Epithelial cell of prostate (primary cell): ENCODE measurements at places on chromosomes 3 and 15.

- no peak for DNase-seq
Measured at GRCh38 chr3:82067420-82067819, 306.0 kb upstream of the GBE1 start.

GRCh38 chr15:85752491-85752961, 42.2 kb downstream of the KLHL25 start:
- no peak for DNase-seq

DNA sequence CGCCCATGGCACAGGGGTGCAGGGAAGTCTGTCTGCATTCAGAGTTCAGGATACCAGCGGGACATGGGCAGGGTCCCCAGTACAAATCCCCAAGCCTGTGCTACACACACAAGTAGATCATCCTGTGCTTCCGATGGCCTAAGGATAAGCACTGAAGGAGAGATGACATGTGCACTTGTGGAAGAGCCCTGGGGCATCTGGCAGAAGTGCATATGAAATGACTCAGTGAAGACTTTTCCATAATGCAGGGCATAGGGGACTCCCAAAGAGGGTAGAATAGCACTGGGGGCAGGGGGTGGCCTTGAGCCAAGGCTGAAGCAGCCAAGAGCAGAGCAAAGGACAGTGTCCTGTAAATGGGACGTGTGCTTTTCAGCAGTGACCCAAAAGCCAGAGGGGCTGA, 22.9 kb downstream of the ADAMTS17 start:
- DNase-seq: no peak

GRCh38 chr3:82940124-82940523, 1178.7 kb upstream of the GBE1 start:
- DNase-seq: no peak

DNA sequence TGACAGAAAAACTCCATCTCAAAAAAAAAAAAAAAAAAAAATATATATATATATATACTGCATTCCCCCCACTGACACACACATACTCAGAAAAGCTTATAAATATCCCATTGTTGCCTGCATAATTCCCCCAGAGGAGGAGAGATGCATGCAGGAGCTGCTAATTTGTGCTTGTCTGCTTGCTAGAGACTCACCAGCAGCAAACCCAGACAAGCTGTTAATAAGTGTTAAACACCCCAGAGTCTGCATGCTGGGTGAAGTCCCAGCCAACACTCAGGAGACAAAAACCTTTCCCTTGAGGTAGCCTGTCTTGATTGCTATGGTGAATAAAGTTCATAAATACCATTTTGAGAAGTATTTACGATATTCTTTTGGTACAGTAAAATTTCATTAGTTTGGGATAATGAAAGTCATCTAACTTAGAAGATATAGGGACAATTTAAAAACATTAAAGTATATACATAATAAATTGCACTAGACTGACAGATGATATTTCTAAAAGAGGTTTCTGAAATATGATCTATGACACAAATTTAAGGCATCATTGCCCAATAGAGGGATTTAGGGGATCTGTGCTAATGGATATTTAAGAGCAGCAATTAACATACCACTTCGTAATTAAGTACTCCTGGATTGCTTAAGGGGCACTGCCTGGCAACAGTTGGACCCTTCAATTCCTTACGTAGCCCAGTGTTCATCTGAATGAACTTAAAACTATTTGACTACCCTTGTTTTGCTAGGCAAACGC, 400.0 kb upstream of the C2CD4B start:
- DNase-seq: no peak

- DNase-seq: no peak
Measured at GRCh38 chr3:184345317-184346144, 8.1 kb downstream of the FAM131A start.

- DNase-seq: no peak
Measured at GRCh38 chr15:22796079-22796478, 9.6 kb downstream of the NIPA1 start.

- no peak for DNase-seq
Measured at GRCh38 chr15:75995611-75996010, 16.6 kb downstream of the NRG4 start.

DNA sequence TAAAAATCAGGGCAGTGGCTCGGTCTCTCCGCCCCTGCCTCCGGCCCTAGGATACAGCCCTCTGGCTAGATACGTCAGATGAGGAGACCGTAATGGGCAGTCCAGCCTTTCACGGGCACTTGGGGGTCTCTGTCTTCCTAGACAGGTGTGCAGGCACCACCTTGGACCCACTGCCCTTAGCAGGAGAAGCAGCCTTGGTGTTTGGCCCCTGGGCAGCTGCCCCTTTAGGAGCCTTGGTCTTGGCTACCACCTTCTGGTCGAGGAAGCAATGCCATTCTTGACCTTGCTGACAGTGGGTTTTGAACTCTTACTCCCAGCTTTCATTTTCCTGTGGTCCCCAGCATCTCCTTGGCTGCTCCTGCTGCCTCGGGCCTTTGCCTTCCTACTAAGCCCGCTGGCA, 149.7 kb upstream of the FRMD4B start:
- no peak for DNase-seq

DNA sequence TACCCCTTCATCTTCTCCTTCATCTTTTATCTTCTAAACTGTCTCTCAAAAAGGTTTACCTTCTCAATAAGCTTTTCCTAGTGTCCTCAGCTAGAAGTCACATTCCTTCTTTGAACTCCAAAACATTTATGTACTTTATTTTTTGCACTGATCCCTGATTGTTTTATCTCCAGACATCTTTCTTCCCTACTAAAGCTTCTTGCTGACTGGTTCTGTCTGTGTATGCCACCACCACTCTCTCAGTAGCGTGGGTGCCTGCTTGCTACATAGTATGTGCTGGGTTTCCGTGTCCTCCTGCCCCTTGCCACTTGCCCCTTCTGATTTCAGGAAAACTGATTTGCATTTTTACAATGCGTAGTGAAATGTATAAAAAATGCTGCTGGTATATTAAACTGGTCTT, 24.0 kb downstream of the GTF2E1 start:
- DNase-seq: no peak

GRCh38 chr3:177039490-177040274, 157.6 kb downstream of the TBL1XR1 start:
- DNase-seq: no peak

DNA sequence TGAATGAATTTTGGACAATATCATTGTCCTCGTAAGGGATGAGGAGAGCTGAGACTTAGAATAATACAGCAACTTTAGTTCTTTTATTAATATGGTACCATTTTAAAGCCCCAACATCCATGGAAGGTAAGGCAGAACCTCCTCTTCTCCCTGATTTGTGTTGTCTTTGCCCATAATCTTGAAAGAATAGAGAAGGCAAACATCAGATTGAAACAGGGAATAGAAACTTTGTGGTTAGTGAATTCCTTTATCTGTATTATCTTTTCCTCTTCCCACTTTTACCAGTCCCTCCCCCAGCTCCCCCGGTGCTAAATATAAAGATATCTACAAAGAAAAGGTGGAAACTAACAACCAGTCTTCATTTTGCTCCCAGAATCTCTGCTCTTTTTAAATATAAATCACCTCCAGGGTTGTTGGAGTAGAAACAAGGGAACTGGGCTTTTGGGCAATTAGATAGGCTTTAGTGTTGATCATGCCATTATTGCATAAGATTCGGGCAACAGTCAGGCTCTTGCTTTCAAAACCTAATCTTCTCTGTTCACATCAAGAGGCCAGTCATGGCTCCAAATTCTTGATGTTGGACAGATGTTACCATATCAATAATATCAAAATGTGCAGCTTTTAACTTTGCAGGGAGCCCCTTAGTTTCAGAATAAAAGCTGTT, 32.5 kb downstream of the ITPR1 start:
- no peak for DNase-seq

GRCh38 chr3:19213603-19214220, 65.4 kb downstream of the KCNH8 start:
- DNase-seq: no peak
